Mammary microvascular endothelial cell (primary cell): ENCODE measurements at places on chromosomes 7 and 10. TPM values are rescaled to one million over a fixed set of nuclear protein-coding genes. Genes with fewer than 3 reads are reported as not detected.

The AFAP1L2 gene
- 0.25 TPM in 1 of 2 replicates, not detected in the other for total RNA-seq

The CFAP69 gene
- total RNA-seq, result 0.27 and 0.74 TPM in 2 replicates

The ANLN gene
- total RNA-seq, result 128 and 135 TPM in 2 replicates

The ST8SIA6 gene
- total RNA-seq, result not detected in 2 replicates

The OPN1SW gene
- total RNA-seq, result not detected in 2 replicates

The IFIT3 gene
- 61.5 and 61.6 TPM in 2 replicates for total RNA-seq
